Heart right ventricle (tissue), 16 donors: ENCODE measurements at places on chromosomes 16 and 17. TPM values are rescaled to one million over a fixed set of nuclear protein-coding genes. Genes with fewer than 3 reads are reported as not detected.

Gene TSPAN10
- total RNA-seq = 0.36 TPM

Gene RAB11FIP4
- 13.9 TPM for total RNA-seq

Gene ZNF785
- total RNA-seq = 8.4 TPM

Gene WFIKKN2
- total RNA-seq = 0.22 TPM

GRCh38 chr17:44247440-44247841 is 20.5 kb downstream of the SLC4A1 start:
- H3K4me3 ChIP-seq = no peak overlapping the region
- peak overlapping the region; percentile 26 for H3K27ac ChIP-seq
- H3K4me1 ChIP-seq = peaks cover 22% of the 10 kb centered on the region
- no peaks in the 10 kb centered on the region for H3K36me3 ChIP-seq
- no peaks in the 10 kb centered on the region for H3K27me3 ChIP-seq

GRCh38 chr16:16890964-16891363 is 512.0 kb downstream of the NPIPA7 start:
- H3K4me1 ChIP-seq = no peaks in the 10 kb centered on the region
- H3K36me3 ChIP-seq = no peaks in the 10 kb centered on the region
- H3K4me3 ChIP-seq = no peak overlapping the region

DNA sequence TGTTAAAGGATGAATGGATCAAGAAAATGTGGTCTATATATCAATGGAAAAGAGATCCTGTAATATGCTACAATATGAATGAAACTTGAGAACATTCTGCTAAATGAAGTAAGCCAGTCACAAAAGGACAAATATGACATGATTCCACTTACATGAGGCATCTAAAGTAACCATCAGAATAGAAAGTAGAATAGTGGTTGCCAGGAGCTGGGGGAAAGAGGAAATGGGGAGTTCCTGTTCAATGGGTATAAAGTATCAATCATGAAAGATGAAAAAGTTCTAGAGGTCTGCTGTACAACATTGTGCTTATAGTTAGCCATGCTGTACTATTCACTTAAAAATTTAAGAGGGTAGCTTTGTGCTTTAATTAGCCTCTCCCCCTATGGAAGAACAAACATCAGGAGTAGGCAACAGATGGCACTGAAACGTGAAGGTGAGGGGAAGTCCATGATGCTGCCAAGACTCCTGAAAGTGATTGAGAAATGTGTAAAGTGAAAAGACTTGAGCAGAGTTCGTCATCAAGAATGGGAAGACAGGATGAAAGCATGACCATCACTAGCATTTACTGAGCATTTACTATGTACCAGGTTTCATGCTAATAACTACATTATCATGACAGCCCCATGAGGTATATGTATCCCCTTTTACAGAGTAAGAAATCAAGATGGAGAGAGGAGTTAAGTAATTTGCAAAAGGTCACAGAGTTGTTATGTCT is 167.2 kb downstream of the CYB561 start:
- no peak for DNase-seq
- H3K4me1 ChIP-seq = peaks cover 10% of the 10 kb centered on the region
- no peaks in the 10 kb centered on the region for H3K27me3 ChIP-seq
- H3K36me3 ChIP-seq = no peaks in the 10 kb centered on the region

GRCh38 chr17:56593646-56594319 is at the start of gene NOG:
Gene NOG (plus strand): TSS chr17:56593699. CDS start chr17:56594224, 525 bp downstream.
- H3K27me3 ChIP-seq = peaks cover 38% of the 10 kb centered on the region
- no peaks in the 10 kb centered on the region for H3K36me3 ChIP-seq
- H3K4me3 ChIP-seq = peak within 1 kb of the TSS; percentile 78
- H3K4me1 ChIP-seq = peaks cover 36% of the 10 kb centered on the region

DNA sequence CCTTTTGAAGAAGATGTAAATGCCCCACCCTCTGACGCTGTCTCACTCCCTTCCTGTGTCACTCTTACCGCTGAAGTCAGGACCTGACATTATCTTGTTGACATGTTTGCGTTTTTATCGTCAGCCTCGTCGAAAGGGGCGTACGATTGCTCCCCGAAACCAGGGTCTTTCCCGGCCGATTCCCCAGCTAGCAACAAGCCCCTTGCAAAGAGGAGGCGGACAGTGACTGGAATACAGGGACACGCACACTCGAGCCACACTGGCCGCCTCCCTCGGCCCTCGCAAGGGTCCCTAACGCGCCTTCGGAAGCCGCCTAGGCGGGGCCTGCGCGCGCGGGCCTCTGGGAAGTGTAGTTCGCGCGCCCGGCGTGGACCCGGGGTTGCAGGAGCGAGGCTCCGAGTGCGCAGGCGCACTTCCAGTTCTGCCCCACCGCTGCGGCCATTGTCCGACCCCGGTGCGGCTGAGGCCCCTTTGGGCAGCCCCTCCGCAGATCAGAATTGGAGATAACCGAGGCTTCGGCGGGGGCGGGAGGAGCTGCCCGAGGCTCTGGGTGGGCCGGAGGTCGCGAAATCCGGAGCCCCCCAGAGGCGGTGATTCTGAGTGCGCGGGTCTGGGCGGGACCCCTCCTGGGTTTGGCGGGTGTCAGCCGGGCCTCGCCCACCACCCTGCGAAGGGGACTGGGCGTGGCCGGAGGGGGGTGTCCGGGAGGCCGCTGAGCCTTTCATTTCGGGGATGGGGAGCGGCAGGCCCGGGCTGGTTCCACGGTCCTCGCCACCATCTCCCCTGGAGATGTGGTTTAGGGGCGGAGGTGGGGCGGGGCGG is at the start of gene ZFP90:
TSS of gene ZFP90 (plus strand) at position 412 of the 822 bp plus-strand sequence. CDS start 502 bp downstream, outside the sequence.
- peak; percentile 94 for DNase-seq
- peak within 1 kb of the TSS; percentile 80 for H3K27ac ChIP-seq
- no peaks in the 10 kb centered on the region for H3K4me1 ChIP-seq
- peak within 1 kb of the TSS; percentile 96 for H3K4me3 ChIP-seq
- no peaks in the 10 kb centered on the region for H3K27me3 ChIP-seq

DNA sequence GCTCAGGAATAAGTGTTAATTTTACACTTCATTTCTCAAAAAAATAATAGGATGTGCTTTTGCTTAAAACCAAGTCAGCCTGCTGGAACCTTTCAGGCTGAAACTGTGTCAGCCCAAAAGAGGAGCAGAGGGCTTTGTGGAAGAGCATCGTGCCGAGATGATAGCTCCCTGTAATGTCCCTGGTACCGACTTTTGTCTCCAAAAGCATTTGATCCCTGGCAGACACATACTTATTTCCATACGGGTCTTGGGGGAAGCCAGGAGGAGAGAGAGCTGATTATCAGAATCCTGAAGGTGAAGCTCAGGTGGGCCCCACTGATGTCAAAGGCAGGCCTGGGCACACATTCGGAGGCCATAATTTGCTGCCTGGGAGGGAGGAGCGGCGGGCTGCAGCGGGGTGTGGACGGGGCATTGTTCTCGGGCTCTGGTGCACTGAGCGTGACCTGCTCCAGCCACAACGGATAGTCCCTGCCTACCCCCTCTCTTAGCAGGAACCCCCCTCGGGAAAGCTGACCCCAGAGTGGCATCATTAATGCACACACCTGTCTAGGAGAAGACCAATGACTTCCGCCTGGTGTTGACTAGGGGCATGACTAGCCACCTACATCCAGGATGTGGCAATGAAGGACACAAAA is 155.9 kb downstream of the C16orf78 start:
- no peak overlapping the region for H3K4me3 ChIP-seq
- peaks cover 8% of the 10 kb centered on the region for H3K4me1 ChIP-seq
- DNase-seq = no peak
- H3K36me3 ChIP-seq = no peaks in the 10 kb centered on the region
- no peak overlapping the region for H3K27ac ChIP-seq

DNA sequence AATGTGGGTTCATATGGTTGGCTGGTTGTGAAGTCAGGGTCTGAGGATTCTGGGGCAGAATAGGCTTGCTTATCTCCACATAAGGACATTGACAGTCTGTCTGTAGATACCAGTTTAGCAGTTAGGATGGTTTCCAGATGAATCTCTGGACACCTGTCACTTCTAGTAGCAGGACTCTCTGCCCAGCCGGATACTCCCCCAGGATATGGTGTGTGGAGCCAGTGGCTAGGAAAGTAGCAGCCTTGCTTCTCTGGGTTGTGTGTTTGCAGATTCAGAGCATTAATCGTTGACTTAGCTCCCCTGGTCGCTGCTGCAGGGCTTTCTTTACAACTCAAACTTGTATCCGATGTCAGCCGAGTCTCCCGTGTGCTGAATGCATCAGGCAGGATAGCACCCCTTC is 45.2 kb downstream of the CLEC16A start:
- no peak overlapping the region for H3K27ac ChIP-seq
- DNase-seq = no peak
- peaks cover 62% of the 10 kb centered on the region for H3K36me3 ChIP-seq
- H3K4me1 ChIP-seq = peaks cover 14% of the 10 kb centered on the region
- no peaks in the 10 kb centered on the region for H3K27me3 ChIP-seq
- no peak overlapping the region for H3K4me3 ChIP-seq

- peaks cover 27% of the 10 kb centered on the region for H3K4me1 ChIP-seq
- DNase-seq = peak; percentile 85
- H3K27ac ChIP-seq = peak overlapping the region; percentile 72
- H3K36me3 ChIP-seq = no peaks in the 10 kb centered on the region
- H3K4me3 ChIP-seq = no peak overlapping the region
- peaks cover 15% of the 10 kb centered on the region for H3K27me3 ChIP-seq
Observed at GRCh38 chr17:77542551-77543490, 402.1 kb downstream of the SEC14L1 start.

DNA sequence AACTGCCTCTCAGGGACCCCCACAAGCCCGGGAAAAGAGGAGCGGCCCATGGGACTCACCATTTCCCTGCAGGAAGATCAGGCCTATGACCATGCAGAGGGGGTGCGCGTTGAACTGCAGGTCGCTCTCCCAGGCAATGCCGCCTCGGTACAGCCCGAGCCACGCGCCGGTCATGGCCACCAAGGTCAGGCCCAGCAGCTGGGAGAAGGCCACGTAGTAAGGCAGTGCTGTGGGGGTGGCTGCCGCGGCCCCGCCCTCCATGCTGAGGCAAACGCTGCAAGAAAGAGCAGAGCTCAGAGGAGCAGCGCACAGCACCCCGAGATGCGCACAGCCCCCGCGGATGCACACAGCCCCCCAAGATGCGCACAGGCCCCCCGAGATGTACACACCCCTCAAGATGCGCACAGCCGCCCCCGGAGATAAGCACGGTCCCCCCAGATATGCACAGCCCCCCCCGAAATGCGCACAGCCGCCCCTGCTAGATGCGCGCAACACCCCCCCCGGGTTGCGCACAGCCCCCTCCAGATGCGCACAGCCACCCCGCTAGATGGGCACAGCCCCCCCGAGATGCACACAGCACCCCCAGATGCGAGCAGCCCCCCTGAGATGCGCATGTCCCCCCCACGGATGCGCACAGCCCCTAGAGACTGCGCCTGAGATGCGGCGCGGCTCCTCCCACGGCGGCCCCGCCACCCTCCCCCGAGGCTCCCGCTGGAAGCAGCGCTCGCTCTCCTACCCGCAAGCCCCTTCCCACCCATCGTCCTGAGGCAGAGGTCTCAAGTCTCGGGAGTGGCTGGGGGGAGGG is 8.6 kb downstream of the CYB561 start:
- no peak overlapping the region for H3K4me3 ChIP-seq
- H3K27me3 ChIP-seq = no peaks in the 10 kb centered on the region
- no peak for DNase-seq
- H3K4me1 ChIP-seq = peaks cover 81% of the 10 kb centered on the region

DNA sequence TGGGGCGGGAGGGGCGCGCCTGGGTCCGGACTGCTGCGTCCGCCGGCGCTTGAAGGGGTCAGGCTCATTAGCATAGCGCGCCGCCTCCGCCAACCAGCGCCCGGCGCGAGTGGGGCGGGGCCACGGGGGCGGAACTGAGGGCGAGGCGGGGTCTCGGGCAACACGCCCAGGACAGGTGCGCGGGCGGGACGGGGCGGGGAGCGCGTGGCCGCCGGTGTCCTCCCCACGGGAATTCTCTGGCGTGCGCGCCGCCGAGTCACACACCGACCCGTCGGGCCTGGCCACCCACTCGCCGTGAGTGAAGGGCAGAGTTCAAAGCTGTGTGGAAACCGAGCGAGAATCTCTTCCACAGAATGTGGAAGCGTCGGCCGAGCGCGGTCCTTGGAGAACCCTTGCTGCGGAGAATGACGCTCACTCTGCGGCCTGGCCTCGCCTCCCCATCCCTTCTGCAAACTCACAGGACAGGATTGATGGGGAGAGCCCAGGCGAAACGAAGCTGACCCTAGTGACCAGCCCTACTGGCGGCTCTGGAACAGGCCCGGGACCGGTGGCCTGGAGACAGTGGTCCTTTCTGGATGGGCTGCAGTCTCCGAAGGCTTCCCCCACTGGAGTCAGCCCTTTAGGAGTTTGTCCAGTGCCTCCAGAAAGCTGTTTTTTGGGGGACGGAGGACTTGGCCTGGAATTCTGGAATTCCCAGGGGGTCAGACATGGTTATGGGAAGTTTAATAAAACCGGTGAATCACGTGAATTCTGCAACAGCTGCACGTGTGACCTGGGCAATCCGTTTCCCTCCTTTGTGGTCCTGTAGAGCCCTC is at the start of gene SNAI3:
TSS of gene SNAI3 (minus strand) at position 69 of the 815 bp plus-strand sequence. CDS start 101 bp downstream, outside the sequence.
- H3K27me3 ChIP-seq = no peaks in the 10 kb centered on the region
- H3K27ac ChIP-seq = peak within 1 kb of the TSS; percentile 35
- peak; percentile 84 for DNase-seq
- peak within 1 kb of the TSS; percentile 52 for H3K4me3 ChIP-seq

- peak overlapping the region; percentile 58 for H3K27ac ChIP-seq
- no peaks in the 10 kb centered on the region for H3K27me3 ChIP-seq
- H3K36me3 ChIP-seq = no peaks in the 10 kb centered on the region
- peaks cover 30% of the 10 kb centered on the region for H3K4me1 ChIP-seq
- DNase-seq = no peak
- no peak overlapping the region for H3K4me3 ChIP-seq
Observed at GRCh38 chr17:50660042-50660886, 25.6 kb downstream of the ABCC3 start.

DNA sequence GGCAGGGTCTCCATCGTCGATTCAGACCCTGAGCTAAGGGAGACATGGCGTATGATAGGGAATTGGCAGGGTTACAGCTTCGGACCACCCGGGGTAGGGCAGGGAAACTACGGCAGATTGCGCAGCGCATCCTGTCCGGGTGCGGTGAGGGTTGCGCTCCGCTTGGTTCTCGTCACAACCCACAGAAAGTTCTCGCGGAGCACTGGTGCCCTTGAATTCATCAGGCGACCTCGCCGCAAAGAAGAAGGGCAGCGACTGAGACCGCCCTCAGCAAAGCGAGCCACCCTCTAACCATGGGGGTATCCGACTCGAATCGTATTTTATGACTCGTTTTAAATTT is 1.2 kb downstream of the HS3ST3B1 start:
- H3K27me3 ChIP-seq = peaks cover 80% of the 10 kb centered on the region
- DNase-seq = no peak
- peak overlapping the region; percentile 80 for H3K4me3 ChIP-seq
- H3K36me3 ChIP-seq = no peaks in the 10 kb centered on the region
- peaks cover 70% of the 10 kb centered on the region for H3K4me1 ChIP-seq

- no peak for DNase-seq
- H3K4me1 ChIP-seq = no peaks in the 10 kb centered on the region
- H3K36me3 ChIP-seq = no peaks in the 10 kb centered on the region
- no peak overlapping the region for H3K4me3 ChIP-seq
- H3K27me3 ChIP-seq = no peaks in the 10 kb centered on the region
Observed at GRCh38 chr16:87276091-87276701, 41.0 kb downstream of the C16orf95 start.
